ENCODE measurements at places on chromosomes 2 and 18.

DNA sequence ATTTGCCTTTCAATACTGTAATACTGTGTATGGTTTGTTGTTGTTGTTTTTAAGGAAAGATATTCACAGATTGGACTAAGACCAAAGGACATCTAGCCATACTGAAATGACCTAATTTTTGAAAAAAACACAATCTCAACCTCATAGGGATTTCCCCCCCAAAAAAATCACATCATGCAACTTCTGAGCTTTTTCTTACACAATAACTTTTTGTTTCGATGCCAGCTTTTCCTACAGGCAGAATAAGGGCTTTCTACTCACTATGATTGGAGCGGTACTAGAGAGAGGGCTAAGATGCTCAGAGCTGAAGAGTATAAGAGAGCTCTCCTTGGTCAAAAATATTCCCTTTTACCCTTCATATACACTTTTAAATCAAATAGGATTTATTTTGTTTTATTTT is 32.4 kb upstream of the SLC3A1 start:
- no peak for DNase-seq

GRCh38 chr18:54787121-54787520 is 41.2 kb upstream of the RAB27B start:
- DNase-seq: no peak

DNA sequence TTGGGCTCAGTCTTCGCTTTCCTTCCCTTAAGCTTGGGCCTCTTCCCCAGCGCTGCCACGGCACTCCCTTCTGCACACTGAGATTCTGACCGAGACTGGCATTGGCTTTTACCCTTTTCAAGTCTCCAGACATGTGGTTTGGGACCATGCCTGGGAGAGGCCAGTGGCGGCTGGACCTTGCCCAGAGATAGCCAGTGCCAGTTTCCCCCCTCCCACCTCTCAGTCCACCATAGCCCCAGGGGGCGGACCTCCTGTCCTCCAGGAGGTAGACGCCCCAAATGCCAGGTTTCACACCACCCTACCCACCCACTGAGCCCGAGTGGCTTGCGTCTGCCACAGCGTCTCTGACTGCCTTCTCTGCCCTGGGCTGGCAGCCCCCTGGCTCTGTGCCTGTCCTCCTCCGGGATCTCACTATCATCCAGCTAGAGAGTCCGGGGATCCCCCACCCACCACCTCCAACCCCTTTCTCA is 47.7 kb downstream of the INPP5D start:
- no peak for DNase-seq

GRCh38 chr2:203080447-203081045 is 65.9 kb downstream of the NBEAL1 start:
- no peak for DNase-seq

- DNase-seq: no peak
These were observed 63.3 kb downstream of the RTP5 start for GRCh38 chr2:241932899-241933178.

GRCh38 chr2:78701546-78701945 is 324.0 kb upstream of the REG3G start:
- DNase-seq: no peak

DNA sequence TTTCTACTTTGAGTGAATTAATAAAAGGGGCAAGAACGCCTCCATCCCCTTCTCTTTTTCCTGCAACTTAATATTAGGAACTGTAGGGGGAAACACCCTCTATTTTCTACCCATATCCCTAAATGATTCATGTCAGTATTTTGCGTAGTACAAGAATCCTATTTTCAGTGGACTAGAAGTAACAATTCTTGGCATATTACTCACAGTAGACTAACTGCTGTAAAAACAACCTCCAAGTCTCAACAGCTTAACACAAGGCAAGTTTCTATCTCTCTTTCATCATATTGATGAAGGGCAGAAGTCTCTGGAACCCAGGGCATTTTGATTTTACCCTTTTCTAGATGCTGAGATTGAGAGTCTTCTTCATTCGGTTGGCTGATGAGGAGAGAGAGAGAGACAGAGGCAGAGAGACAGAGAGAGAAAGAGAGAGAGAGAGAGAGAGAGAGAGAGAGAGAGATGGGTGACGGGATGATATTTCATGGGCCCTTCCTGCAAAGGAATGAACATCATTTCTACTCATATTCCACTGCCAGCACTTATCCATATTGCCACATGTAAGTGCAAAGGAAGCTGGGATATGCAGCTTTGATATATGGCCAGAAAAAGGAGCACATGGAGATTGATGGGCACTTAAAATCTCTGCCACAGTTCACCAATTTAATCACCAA is 481.6 kb downstream of the LPIN1 start:
- no peak for DNase-seq

GRCh38 chr2:70391988-70392387 is 90.1 kb upstream of the FAM136A start:
- no peak for DNase-seq

DNA sequence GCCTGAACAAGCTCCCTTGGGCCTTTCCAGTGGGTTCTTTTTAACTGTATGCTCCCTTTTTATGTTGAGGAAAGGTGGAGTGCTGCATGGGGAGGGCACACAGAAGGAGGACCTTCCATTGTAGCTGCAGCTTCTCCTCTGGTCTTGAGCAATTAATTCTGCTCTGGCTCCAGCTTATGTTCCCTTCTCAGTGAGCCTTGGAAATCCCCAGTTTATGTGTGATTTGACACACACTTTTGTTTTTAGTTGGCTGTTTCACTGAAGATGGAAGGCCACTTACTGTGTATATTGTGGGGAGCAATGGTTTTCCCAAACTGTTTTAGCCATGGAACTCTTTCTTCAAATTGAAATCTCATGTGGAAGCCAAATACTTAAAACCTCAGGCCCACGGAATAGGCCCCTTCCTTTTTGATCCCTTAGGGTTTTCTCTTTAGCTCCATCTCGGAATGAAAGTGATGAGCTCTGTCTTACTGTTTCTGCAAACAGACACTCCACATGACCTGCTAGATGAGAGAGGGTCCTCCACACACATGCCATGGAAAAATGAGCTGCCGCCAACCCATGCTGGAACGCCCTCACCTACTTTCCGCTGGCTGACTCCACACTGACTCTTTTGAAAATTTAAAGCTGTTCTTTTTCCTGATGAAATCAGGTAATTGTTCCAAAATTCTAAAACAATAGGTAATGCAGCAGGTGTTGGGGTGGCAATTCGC is 280.9 kb upstream of the SIX2 start:
- no peak for DNase-seq

- DNase-seq: no peak
These were observed 316.8 kb upstream of the KCNH7 start for GRCh38 chr2:163155279-163155883.

DNA sequence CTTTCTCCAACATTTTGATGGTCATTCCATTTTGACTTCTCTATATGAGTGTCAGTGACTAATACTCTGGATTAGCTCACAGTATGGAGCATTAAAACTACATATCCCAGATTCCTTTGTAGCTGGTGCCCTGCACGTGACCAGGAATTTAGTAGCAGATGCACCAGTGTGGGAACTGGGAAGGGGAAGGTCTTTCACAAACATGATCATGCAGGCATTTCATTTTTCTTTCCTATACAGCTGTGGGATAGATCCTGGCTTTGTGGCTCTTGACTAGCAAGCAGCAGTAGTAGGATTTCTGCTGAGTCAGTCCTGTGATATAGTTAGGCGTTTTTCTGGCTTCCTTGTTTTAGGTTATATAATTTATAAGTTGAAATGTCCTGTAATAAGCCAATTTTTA is 971.0 kb upstream of the CDH2 start:
- DNase-seq: no peak

GRCh38 chr2:20224164-20224715 is 690 bp downstream of the SDC1 start:
- no peak for DNase-seq

GRCh38 chr2:55452879-55453278 is 33.2 kb upstream of the CCDC88A start:
- no peak for DNase-seq

DNA sequence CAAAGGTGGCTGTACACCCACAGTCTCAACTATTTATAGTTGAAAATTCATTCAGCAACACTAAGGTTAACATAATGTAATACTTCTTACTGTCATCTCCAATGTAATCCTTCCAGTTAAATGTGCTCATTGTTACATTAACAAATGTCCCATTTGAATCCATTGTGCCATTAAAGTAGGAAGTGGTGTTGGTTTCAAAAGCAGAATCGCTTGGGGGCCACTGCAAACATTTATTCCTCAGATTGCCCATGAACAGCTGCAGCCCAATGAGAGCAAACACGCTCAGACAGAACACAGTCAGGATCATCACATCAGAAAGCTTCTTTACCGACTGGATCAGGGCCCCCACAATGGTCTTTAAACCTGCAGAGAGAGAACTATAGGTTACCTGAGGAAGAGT is 41.4 kb downstream of the SCN3A start:
- DNase-seq: no peak

- DNase-seq: no peak
These were observed 223.5 kb downstream of the PIK3C3 start for GRCh38 chr18:42178376-42179080.
